ENCODE measurements at places on chromosomes 11 and 22.

DNA sequence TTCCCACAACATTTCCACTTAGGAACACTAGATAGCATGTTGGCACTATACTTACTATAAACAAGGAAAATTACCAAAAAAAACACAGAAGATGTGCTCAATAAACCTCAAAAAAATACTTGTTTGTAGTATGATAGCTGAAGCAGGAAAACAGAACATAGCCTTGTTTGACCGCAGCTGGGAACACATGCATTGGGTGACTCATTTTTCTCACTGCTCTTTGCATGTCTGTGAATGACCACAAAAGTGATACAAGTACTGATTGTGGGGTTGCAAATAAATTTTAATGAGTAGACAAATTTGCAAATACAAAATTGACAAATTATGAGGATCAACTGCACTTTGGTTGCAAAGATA, 22.8 kb upstream of the GUCY1A2 start:
- DNase-seq, result no peak

DNA sequence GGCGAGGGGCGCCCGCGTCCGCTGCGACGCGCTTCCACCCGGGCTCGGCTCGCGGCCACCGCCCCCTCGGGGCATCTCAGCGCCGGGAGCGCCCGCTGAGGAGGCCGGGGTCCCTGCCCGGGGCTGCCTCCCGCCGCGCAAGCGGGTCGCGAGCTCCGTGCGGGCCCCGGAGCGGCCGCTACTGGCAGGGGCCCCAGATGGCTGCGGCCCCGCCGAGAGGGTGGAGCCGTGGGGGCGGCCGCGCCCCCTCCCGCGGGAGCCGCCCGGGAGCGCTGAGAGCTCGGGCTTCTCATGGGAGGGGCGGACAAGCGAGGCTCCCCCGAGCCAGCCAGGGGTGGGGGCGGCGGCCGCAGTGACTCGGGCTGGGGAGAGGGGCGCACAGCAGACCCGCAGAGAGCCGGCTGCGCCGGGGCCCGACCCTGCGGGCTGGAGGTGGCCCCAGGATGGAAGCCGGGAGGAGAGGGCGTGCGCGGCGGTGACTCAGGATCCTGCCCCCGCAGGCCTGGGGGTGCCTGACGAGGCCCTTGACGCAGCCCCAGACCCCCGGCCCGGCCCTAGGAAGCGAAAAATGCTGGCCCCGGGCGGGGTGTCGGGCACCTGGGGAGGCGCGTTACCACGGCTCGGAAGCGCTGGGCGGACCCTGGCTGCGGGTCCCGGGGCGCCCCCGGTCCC, 603 bp upstream of the ZFTA start:
- DNase-seq, result peak; percentile 37

- no peak for DNase-seq
These were observed 7.7 kb downstream of the ELF5 start for GRCh38 chr11:34505874-34506273.

DNA sequence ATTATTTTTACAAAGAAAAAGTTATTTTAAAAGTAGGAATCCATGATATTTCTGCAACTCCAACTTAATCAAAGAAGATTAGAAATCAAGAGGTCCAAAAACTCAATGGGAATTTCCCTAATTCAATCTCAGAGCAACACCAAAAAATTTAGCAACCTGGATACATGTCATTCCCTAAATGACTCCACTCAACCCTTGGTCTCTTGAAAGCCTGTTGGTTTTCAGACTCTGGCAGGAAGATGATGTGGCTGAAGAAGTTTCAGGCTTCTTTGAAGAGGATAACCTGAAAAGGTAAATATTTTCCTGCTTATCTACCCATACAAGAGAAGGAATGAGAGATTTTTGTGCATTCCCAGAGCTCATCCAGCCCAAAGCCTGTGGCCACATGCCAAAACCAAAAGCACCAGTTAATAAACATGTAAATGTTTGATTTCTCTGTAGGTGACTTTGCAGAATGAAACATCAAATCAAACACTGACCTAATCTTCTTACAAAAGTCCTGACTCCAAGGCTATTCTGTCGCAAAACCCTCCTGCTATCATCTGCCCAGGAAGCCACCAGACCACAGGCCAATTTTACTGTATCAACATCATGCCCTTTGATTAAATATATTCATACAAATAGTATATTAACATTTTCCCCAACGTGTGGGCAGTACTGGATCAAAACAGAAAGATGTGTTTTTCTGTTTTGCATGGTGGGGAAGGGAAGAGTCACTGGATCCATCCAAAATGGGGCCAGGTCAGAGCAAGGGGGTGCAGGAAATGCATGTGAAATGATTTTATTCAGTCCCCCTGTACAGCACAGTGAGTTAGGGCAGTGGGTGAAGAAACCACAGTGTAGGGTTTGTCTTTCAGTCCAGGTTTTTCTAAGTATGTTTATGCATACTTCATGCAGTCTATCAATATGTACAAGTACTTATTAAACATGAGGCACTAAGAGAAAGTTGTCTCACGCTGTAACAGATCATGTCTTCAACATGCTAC, 38.8 kb downstream of the SMCO4 start:
- DNase-seq, result no peak

DNA sequence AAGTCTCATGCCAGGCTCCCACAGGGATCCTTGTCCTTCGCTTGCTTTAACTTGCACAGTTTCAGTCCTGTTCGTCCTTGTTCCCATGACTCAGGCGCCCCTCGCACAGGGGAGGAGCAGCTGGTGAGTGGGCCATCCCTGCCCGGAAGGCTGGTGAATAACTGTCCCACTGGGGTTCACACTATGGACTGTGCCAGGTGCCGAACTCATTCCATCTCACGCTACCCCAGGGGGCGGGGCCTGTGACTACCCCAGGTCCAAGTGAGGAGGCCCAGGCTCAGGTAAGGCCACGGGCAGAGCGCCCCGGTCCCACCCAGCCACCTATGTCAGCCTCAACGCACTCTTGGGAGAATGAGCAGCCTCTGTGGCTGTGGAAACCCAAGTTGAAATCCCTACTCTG, 7.2 kb upstream of the CARD10 start:
- no peak for DNase-seq

- no peak for DNase-seq
These were observed 16.8 kb upstream of the NUP160 start for GRCh38 chr11:47864901-47865300.

DNA sequence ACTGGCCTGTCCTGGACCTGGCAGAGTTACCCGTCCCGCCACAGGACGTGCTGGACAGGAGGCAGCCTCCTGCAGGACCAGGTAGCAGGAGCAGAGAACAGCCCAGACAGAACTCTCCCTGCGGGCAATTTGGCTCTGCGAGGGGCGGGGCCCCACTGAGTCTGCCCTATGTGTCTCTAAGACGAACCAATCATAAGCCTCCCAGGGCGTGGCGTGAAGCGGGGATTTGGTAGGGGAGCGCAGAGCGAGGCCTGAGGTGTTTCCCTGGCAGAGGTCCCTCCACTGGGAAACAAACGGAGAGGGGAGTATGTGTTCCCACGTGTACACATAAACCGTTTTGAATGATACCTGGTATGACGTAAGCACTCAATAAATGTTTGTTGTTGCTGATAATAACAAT, 7.4 kb downstream of the CD82 start:
- no peak for DNase-seq

- no peak for DNase-seq
These were observed 589.0 kb downstream of the OPCML start for GRCh38 chr11:132943357-132943705.

DNA sequence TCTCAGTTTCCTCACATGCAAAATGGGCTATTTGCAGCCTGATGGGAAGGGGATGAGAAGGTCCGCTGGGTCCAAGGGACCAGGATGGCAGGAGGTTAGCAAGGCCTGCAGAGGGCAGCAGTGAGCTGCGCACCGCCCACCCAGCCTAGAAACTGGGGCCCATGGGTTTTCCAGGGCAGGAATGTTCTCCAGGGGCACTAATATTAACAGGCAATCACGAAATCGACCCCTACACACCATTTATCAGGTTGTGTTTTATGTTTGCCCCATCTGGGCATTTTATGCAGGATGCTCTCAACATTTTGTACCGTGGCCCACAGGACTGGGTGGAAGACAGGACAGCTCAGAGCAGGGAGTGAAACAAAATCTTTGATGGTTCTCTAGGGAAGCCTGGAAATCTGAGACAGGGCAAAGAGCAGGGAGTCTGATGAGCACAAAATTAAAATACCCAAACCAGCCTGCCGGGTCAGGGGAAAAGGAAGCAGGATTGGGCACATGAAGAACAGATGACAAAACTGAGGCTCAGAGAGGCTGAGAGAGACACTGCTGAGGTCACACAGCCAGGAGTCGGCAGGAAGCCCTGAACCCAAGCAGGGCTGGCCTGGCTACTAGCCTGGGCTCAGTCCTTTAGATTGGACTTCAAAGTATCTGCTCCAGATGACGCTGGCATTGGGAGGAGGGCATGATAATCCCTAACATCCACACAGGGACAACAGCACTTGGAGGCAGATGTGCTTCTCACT, 1.6 kb upstream of the BCR start:
- DNase-seq, result peak; percentile 54

GRCh38 chr11:72921028-72921716, 107.0 kb downstream of the ATG16L2 start:
- no peak for DNase-seq

- no peak for DNase-seq
These were observed 21.3 kb upstream of the CTSD start for GRCh38 chr11:1784761-1785650.

GRCh38 chr11:132671851-132672370, 860.4 kb downstream of the OPCML start:
- DNase-seq, result no peak

- no peak for DNase-seq
These were observed 36.3 kb upstream of the SOX6 start for GRCh38 chr11:16392616-16393015.

DNA sequence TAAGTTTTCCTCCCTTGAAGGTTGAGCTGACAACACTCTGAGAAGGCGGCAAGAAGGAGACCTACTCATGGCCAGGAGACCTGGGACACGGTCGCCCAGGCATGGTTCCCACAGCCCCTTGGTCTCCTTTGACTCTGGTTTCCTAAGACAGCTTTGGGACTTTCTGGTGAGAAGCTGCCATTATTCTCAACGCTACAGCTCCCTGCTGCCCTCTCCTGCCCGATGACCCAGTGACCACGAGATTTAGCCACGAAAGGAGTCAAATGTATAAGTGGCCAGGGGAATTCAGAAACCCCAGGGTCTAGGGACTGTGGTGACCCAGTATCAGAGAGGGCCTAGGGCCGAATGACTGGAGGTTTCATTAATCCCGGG, 699 bp upstream of the SDF2L1 start:
- DNase-seq, result peak; percentile 61

DNA sequence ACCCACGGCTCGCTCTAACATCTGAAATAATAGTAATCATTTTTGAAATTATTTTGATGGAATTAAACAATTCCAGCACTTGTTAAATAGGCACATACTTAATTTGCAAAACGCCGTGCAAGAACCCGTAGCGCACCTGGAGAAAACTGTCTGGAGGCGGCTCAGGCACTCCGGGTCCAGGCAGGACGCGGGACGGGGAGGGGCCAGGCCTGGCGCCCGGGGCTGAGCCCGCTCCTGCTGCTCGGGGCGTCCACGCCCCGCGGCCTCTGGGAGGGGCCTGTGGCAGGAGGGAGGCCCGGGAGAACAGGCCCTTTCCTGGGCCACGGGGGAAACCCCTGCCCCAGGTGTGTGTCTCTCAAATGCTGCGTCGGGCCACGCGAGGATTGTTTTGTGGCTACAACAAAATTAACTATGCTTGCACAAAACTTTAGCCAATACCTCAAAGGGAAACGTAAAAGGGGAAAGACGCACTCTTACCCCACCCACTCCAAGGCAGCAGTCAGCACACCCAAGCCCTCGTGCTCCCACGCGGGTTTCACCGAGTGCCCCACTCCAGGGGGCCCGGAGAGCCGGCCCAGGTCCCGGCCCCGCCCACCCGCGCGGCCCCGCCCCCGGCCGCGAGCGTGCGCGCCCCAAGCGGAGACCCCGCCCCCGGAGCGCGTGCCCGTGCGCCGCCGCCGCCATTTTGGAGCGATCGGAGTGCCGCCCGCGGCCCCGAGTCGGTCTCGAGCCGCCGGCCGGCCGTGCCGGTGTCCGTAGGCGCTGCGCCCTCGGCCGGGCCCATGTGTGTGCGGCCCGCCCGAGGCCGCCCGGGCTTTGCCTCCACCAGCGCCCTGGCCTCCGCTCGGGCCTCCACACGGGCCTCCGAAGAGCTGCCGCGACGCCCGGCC, at the start of gene PPP6R2:
TSS of gene PPP6R2 (plus strand) at position 677 of the 890 bp plus-strand sequence. CDS start 50,582 bp downstream, outside the sequence.
- DNase-seq, result peak; percentile 68

- DNase-seq, result no peak
These were observed 26.6 kb downstream of the PHLDB1 start for GRCh38 chr11:118633979-118634378.

GRCh38 chr11:34728609-34729008, 107.7 kb downstream of the EHF start:
- no peak for DNase-seq

GRCh38 chr22:21790359-21790758, 54.8 kb upstream of the YPEL1 start:
- DNase-seq, result no peak

- DNase-seq, result no peak
These were observed 1.6 kb upstream of the SUSD2 start for GRCh38 chr22:24179478-24180210.

DNA sequence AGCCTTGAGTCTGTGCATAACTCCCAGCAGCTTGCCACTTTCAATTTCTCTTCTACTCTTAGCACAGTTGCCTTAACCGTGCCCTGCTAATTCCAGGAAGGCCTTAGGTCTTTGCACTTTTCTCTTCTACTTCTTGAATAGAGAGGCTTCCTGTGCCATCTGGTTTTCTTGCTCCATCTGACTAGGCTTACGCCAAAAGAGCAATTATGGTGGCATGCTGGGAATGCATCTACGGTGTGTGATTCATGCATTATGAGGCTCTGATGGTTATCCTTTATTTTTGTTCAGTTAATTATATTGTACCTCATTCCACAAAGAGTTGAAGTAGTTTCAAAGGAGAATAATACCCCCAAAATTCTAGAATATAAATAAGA, 29.4 kb downstream of the SIK2 start:
- peak; percentile 55 for DNase-seq

DNA sequence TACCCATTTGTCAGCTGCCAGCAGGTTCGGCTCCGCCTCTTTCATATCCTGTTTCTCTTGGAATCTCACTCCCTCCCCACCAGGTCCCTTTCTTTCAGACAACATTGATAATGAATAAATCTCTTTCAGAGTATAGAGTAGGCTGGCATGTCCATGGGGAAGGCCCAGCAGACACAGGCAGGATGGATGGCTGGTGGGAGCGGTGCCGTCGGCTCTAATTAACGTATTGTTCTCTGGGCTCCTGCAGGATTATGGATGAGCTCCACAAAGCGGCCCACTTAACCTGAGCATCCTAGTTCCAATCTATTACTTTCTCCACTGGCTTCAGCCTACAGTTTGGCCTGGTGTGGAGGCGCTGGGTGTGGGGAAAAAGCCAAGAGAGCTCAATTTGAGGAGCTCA, 588.0 kb downstream of the BUD13 start:
- DNase-seq, result no peak

DNA sequence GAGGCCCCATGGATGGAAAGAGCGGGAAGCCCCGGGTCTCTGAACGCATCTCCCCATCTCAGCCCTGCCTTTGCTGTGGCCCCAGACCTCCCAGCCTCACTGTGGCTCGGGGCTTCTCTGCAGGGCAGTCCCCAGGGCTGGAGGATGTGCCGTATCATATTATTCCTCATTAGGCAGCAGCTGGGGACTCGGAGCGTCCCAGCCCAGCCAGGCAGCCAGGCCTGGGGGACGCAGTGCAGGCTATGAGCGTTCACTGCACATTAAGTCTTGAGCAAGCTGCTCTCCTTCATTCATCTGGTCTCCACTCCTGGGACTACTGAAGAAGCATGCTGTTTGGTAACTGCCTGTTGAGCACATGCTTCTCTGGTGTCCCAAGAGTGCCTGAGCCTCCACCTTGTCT, 226.8 kb upstream of the TBCEL start:
- DNase-seq, result no peak

GRCh38 chr22:29375398-29376076, 12.8 kb downstream of the AP1B1 start:
- DNase-seq, result no peak
